ENCODE measurements at places on chromosomes 16 and 17.

DNA sequence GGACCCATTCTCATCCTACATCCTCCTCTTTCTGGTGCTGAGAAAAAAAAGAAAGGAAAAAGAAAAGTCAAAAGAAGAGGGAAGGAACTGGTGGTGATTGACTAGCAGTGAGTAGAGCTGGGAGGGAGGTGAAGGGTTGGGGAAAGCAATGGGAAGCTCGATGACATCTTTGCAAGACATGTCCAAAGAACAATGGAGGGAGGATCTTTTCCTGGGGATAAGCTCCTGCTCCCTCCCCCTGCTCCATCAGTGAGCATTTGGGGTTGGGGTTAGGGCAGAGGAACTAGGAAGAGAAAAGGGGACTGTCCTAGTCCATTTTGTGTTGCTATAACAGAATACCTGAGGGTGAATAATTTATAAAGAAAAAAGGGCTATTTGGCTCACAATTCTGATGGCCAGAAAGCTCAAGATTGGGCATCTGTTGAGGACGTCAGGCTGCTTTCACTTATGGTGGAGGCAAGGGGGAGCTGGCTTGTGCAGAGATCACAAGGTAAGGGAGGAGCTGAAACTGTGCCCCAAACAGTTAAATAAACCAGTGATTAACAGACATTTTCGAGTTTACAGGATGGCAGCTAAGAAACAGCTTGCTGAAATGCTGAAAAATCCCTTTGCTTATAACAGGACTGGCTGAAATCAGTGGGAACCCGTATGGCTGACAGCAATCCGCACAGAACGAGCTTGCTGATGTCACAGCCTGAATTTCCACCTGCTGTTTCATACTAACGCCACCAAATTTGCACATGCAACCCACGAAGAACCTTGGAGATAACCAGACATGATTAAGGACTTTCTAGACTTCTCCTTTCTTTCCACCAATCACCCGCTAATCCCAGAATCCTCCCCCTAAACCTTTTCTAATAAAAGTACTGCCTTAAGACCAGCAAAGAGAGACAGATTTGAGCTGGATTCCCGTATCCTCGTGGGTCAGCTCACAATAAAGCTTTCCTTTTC is 1.6 kb upstream of the ODF4 start:
- DNase-seq: no peak

GRCh38 chr17:12739500-12739899 is 49.8 kb upstream of the ARHGAP44 start:
- DNase-seq: no peak

DNA sequence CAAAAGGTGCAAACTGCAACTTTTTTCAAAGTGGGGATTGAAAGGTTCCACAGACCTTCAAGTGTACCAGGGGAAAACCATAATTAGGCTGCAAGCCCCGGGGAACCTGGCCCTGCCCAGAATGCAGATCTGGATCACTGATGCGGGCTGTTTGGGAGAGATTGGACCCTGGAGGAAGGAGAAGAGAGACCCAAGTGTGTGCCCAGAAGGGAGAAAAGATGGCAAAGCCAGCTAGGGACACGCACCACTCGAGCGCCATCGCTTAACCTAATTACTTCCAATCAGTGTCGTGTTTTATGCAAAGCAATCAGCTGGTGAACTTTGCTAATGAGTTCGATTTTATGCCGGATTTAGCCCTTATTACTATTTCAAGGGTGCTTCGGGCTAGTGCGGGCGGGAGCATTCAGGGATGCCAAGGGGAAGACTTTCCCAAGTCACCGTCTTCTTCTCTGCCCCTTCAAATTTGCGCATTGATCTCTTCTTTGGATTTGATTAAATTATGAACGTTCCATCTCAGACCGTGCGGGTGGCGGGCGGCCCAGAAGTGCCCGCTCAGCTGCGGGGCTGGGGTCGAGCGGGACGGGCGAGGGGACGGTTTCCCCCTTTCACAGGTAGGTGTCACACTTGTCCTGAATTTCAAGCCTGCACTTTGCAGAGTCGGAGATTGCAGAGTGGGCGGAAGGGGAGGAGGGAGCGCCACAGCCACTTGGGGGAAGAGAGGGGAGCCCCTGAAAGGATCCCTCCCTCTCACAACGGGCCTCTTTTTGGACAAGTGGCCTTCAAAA is 4.0 kb downstream of the IRX5 start:
- no peak for DNase-seq

DNA sequence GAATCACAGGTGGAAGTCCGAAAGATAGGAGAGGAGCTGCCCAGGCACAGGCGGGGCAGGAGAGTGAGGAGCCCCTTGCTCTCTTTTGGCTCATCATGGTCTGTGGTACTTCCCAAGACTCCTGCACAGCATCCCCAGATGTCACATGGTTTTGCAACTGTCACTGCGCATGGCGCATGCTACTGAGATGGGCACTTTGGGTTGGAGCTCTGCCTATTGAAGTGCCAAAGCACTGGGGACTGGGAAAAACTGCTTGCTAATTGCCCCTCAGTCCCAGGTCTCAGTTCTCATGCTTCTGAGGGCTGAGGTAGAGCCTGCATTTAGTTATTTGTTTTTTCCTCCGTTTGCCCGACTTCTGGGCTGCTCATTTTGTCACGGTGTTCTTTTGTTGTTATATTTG is 156.8 kb upstream of the CDH13 start:
- no peak for DNase-seq

- no peak for DNase-seq
Measured at GRCh38 chr17:15340966-15341365, 431 bp downstream of the TEKT3 start.

DNA sequence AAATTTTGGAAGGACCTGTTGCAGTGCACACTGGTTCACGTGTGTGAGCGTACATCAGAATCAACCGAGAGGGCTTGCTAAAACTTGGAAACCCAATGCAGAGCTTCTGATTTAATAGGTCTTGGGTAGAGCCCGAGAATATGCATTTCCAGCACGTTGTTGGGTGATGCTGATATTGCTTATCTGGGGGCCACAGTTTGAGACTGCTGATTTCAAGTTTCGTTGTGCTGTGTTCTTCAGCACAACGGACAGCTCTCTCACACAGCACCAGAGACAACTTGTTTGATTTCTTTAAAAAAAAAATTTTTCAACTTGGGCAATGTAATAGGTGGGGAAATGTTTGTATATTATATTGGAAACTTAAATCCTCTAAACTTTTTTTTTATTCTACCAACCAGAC is 9.4 kb downstream of the OR4D2 start:
- DNase-seq: no peak

GRCh38 chr16:9195287-9195686 is 103.8 kb downstream of the HAPSTR1 start:
- no peak for DNase-seq

GRCh38 chr16:8070506-8070905 is 519.8 kb downstream of the TMEM114 start:
- DNase-seq: no peak

DNA sequence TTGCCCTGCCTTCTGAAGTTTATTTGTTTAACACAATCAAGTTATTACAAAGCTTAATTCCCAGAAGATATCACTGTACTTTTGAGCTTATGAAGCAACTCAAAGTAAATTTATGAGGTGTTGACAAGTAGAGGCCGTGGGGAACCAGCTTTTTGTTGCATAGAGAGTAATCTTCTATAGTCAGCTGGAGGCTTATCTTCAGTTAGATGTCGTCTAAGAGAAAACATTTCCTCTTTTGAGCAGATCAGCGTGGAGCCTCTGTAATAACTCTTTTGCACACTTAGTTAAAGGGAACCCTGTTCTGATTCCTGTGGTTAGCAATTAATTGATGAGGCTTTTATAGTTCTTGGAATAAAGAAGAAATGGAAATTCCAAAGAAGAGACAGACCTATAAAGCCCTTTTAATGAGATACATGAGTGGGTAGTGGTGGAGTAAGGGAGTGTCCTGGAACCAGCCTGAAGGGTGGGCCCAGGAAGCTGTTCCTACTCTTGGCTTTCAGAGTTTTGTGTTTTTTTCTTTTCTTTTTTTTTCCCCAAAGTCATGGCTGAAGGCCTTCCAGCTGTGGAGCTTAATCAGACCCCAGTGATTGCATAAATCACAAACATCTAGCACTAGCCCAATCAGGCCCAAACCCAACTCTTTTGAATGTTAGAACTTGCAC is 28.9 kb upstream of the MAP3K14 start:
- DNase-seq: no peak

- DNase-seq: no peak
Measured at GRCh38 chr17:7203391-7203790, 16.2 kb downstream of the DLG4 start.

DNA sequence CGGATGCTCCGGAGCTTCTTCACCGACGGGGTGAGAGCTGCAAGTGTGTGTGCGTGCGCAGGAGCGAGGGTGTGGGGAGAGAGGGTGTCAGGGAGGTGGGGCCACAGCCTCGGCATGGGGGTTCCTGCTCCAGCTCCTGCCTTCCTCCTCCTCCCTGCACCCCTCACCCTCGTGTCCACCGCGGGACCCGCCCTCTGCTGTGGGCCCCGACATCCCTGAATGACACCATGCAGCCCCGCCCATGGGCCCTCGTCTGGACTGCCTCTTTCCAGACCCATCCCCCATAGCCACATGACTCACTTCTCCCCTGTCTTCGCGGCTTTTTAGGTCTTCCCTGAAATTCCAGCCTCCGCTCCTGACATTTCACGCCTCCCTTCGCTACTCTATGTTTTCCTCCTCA is 41.6 kb downstream of the ARHGAP23 start:
- DNase-seq: no peak

GRCh38 chr17:55693254-55694216 is 29.1 kb downstream of the TMEM100 start:
- no peak for DNase-seq

GRCh38 chr17:34360601-34361270 is 2.3 kb downstream of the CCL1 start:
- DNase-seq: no peak

- no peak for DNase-seq
Measured at GRCh38 chr16:85158743-85159178, 46.5 kb upstream of the CIBAR2 start.

DNA sequence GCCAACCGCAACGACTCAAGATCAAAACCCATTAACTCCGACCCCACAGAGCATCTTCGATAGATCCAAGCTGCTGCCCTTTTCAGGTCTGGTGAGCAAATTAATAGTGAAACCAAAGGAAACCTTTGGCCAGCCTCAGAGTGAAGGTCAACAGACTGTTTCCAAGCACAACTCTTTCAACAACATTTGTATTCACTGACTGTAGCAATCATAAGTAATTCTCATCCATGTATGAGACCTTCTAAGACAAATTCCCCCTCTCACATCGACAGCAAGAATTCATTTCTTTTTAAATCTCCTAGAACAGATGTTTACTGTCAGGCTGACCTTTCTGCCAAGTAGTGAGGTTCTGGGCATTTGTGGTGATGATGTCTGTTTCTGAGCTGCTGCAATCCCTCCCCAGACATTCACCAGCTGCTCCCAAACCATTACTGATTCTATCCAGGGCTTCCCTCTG is 64.2 kb downstream of the SLC39A11 start:
- DNase-seq: no peak

DNA sequence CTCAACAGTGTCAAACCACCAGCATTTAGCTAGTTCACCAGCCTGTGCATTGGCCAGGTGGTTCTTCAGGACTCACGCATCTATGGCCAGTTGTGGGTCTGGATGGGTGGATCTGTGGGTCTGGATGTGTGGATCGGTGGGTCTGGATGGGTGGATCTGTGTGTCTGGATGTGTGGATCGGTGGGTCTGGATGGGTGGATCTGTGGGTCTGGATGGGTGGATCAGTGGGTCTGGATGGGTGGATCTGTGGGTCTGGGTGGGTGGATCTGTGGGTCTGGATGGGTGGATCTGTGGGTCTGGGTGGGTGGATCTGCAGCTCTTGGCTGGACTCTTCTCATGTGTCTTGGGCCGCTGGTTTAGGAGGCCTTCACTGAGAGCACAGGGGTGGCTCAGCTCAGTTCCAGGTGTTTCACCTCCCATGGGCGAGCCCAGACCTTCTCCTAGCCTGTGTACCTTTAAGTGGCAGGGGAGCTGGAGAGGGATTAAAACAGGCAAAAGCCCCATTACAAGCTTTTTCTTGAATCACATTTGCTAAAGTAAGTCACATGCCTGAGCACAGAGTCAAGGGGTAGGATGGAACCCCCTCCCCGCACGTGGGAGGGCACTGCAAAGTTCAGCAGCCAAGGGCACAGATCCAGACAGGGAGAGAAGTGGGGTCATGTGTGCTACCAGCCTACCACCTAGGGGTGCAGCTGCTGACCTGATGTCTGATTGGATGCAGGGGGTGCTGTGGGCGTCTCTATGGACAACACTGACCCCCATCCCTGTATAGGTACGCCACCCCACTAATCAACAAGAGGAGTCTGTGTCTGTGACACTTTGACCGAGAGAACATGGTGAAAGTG is 3.4 kb upstream of the NUBP1 start:
- DNase-seq: no peak

- no peak for DNase-seq
Measured at GRCh38 chr17:11109106-11109505, 131.9 kb upstream of the SHISA6 start.

- no peak for DNase-seq
Measured at GRCh38 chr16:15972046-15972868, 22.8 kb downstream of the ABCC1 start.

DNA sequence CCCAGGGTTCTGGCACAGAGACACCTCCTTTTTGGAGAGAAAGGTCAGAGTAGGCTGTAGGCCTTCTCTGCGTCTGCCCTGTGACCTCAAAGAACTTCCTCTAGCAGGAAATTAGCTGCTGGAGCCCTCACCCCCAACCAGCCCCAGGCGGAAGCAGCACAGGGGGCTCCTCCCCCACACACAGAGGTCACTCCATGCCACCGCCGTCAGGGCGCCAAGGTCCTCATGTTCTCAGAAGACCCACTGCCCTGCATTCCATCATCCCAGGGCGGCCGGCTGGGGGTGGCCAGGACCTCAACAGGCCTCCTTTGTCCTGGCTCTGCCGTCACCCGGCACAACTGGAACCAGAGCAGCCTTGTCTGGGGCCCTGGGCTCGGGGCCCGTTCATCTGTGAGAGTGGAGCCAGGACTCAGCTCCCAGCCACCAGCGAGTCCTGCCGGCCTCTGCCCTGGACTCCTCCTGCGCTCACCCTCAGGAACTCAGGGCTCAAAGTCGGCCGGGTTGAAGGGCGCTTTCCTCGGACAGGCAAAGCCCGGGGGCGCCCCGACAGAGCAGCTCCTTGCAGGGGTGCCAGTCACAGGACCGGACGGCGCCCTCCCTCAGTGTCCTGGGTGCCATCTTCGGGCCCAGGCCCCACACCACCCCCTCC is 1.2 kb downstream of the TMC6 start:
- DNase-seq: no peak
